A673 (cell line): ENCODE measurements at places on chromosomes 5 and 9.

DNA sequence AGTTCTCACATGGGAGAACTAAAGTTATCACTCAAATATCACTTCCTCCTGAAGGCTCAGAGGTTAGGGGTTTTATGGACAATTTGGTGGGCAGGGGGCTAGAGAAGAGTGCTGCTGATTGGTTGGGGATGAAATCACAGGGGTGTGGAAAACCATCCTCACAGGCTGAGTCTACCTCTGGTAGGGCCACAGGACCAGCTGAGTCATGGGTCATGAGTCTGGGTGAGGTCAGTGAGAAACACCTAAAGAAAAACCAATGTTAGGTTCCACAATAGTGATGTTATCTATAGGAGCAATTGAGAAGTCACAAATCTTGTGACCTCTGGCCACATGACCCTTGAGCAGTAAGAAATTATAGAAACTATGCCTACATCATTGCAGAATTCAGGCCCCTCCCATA, 203.3 kb upstream of the TARS1 start:
- no peak for DNase-seq

DNA sequence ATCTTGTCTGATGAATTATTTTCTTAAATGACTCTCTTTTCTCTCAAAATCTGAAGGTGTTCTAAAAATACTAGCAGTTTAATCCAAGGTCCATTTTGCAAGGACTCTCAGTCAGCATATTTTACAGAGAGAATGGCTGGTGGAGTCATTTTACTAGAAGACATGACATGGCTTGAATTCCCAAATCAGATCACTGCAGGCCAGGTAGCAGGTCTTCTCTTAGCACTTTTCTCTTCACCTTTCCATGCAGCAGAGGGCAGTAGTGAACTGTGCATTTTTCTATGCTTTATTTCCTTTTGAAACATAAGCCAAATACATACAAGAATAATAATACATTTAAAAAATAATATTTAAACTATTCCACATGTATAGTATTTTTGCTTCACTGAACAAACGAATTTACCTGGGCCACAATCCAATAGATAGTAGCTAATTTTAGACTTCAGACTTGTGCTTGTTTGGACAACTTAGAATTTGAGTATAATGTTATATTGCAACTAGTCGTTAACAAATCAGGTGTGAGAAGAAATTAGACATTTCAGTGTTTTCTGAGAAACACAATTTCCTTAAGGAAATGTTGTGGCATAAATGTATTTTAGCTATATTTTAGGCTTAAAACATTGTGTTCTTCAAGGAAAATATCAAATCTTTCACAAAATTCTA, 289.4 kb upstream of the DAB2 start:
- peak; percentile 60 for DNase-seq

DNA sequence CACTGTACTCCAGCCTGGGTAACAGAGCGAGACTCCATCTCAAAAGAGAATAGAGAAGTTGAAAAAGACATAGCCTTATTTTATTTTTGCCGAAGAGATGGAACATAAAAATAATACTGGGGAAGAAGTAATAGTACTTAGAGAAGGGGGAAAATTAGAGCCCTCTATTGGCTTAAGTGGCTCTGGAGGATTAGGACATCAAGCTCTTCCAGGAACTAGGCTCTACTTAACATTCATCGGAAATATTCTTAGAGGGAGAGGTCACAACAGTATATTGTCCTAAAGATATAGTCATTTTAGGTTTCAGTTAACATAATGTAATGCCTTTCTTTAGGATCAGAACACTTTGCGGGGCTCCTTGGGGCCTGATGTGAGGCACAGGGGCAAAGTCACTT, 86.0 kb upstream of the PLPP1 start:
- no peak for DNase-seq

GRCh38 chr5:7420510-7421280, 24.8 kb downstream of the ADCY2 start:
- DNase-seq: peak; percentile 3
